ENCODE measurements at places on chromosomes 7 and 10.

DNA sequence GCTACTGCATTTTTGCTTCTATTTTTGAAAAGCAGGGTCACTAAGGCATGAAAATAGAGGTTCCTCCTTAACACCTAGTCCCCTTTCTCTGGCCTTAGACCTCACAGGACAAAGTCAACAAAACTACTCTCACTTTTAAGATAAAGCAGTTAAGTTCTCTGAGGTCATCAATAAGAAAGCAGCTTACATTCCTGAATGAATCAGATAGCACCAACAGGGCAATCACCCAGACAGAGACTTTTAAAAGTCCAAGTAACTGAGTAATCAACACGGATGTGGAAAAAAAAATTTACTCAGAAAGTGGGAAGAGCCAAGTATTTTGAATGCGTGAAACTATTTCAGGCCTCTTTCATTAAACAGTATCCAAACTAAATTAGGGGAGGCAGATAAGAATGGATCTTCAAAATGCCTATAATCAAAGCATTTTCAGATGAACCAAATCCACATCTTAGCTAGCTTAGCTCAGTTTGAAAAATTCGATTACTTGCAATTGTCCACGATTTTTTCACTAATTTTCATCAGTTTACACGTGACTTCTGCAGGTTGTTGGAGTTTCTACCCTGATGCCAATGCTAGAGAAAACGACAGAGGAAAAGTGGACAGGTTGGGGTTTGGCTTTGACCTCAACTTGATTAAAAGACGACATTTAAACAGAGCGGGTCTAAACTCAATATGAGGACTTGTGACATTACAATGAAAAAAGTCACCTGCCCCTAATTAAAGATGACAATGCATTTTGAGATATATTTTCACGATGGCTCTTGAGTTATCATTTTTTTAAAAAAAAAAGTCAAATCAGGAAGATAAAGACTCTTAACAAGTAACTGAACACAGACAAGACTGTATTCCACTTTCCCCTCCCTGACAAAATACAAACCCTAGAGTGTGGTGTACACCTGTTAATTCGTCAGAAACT is 1.6 kb downstream of the BEND7 start:
- peak; percentile 63 for DNase-seq

- no peak for DNase-seq
Observed at GRCh38 chr10:78963074-78964034, 105.4 kb upstream of the ZMIZ1 start.

- DNase-seq, result no peak
Observed at GRCh38 chr10:19944911-19945663, 128.9 kb downstream of the PLXDC2 start.

- no peak for DNase-seq
Observed at GRCh38 chr7:8829100-8829499, 395.7 kb downstream of the NXPH1 start.

DNA sequence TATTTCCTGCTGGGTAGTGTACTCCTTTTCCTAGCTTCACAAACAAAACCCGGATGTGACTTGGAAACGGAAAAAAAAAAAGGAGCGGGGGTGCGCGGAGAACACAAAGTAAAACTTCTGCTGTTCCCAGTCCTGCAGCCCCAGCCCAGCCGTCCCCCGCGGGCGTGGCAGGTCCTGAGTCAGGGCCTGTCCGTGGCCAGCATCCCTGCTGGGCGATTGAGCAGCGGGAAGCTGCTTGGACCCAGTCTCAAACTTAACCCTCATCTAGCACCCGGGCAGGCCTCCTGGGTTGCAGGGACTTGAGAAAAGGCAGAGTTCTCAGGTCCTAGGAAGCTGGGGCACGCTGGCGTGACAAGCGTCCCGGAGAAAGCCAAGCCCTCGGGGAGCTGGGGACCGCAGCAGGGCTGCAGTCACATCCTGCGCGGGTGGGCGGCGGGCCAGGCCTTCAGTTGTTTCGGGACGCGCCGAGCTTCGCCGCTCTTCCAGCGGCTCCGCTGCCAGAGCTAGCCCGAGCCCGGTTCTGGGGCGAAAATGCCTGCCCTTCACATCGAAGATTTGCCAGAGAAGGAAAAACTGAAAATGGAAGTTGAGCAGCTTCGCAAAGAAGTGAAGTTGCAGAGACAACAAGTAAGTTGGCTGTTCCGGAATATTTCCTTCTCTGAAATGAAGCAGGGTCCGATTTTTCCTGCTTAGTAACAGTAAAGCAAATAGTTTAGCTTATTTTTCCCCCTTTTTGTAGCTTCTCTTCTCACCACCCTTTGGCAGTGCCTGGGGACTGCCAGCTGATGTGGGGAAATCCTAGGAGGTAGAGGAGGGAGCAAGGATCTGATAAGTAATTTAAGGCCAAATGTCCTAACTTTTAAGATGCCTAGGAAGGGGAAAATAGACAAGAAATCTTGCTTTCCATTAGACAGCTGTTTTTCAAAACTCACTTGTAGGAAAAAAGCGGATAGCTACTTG is at the start of gene GNG11:
Gene GNG11 (plus strand): TSS at position 129 of the 960 bp plus-strand sequence. CDS start 403 bp downstream, at position 532.
- DNase-seq, result no peak

GRCh38 chr10:125161707-125162119 is 1.4 kb upstream of the CTBP2 start:
- DNase-seq, result no peak

GRCh38 chr7:132398253-132398925 is 177.9 kb downstream of the PLXNA4 start:
- DNase-seq, result no peak

- no peak for DNase-seq
Observed at GRCh38 chr10:22324413-22324812, 3.5 kb downstream of the BMI1 start.

GRCh38 chr7:8205537-8205936 is 56.4 kb downstream of the ICA1 start:
- DNase-seq, result no peak

Data from glomerular endothelial cell (primary cell).